ENCODE measurements at places on chromosomes 3 and 15. TPM values are rescaled to one million over a fixed set of nuclear protein-coding genes. Genes with fewer than 3 reads are reported as not detected.

DNA sequence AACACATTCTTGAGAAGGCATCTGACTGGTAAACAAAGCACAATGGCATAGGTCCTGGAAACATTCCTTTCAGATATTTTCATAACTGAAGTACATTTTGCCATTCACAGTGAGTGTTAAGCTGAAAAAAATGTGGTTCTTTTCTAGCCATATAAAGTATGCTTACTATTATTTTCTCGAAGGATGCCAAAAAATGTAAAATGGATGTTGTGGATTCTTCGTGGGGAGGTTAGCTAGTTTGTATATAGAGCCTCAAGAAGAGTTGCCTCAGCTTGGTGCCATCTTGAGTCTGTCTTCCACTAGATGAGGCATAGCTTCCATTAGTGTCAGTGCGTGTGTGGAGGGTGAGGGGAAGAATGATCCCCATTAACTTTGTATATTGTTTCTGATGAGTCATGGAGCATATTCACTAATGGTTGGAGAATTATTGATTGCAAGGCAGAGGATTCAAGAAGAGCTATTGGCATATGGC lies 4.1 kb downstream of the MBNL1 start:
- no peak for DNase-seq

GRCh38 chr3:161355508-161355907 lies 15.8 kb downstream of the SPTSSB start:
- no peak for DNase-seq

DNA sequence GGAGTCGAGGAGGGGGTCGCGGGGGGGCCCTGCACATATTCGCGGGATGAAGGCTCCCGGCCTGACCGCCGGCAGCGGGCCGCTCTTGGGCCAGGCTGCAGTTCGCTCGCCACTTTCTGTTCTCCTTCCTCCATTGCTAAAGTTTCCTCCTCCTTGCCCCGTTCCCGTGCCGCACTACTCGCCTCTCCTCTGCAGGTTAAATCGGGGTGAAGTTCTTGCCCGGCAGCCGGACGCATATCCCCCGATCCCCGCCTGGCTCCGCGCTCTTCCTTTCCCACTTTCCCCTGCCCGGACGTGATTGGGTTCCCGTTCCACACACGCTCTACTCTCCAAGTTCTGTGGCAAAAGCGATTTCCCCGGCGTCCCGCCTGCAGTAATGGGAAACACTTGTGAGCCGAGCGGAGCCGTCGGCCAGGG lies 556 bp downstream of the CRYBG3 start:
- DNase-seq = peak; percentile 25

DNA sequence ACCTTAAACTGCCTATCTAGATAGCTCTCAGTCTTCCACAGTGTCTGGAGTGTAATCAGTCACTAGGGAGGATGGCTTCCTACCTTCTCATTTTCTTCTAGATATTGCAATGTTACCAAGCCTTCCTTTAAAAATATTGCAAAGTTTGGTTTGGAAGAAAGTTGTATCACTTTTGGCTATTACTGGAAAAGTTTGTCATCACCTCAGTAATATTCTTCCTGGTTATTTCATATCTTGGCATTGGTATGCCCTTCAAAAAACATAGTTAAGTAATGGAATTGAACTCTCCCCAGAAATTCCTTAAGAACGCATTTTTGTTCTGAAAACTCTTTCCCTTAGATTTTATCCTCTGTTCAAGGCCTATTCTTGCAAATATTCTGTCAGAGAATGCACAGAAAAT lies 179.3 kb upstream of the MME start:
- DNase-seq = no peak

DNA sequence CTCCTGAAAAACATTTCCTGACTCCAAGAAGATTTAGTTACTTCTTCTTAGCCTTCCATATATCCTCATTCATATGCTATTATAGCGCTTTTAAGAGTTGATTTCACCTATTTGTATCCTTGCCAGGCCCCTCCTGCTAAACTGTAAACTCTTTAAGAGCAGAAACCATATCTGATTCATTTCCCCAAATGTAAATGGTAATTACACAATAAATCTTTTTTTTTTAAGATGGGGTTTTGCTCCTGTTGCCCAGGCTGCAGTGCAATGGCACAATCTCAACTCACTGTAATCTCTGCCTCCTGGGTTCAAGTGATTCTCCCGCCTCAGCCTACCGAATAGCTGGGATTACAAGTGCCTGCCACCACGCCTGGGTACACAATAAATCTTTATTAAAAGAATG lies 4.5 kb downstream of the DLEC1 start:
- no peak for DNase-seq

CMSS1 gene
- 31.4 TPM for polyA plus RNA-seq

WDR93 gene
- polyA plus RNA-seq = 0.32 TPM

CEMIP gene
- 4.5 TPM for polyA plus RNA-seq

DNA sequence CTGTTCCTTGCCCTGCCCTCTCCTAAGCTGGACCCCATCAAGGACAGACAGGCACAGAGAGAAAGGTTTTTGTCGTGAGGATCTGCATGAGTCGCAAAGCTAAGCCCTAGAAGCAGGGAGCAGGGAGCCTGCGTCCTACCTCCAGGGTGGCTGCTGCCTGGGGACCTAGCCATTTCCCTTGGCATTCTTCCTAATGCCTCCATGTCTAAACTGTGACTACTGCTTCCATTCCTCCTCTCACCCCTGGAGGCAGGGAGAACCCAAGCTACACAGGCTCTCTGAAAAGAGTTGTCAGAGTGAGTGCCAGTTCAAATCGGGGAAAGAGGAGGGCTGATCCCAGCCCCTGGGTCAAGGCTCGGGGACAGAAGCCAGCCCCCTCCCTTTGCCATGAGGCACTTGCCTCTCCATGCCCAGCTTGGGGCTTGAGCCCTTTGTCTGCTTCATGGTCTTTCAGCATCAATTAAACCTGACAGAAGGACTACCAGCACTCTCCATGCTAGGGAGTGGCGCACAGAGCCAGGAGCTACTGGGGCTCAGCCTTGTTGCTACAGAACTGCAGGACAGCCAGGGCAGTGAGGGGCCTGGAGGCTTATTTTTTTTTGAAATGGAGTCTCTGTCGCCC lies 2.4 kb downstream of the GCHFR start:
- DNase-seq = no peak

CYP8B1 gene
- not detected for polyA plus RNA-seq

GRCh38 chr3:143590660-143591059 lies 257.6 kb downstream of the SLC9A9 start:
- DNase-seq = peak; percentile 47

NMNAT3 gene
- 28.1 TPM for polyA plus RNA-seq

DNA sequence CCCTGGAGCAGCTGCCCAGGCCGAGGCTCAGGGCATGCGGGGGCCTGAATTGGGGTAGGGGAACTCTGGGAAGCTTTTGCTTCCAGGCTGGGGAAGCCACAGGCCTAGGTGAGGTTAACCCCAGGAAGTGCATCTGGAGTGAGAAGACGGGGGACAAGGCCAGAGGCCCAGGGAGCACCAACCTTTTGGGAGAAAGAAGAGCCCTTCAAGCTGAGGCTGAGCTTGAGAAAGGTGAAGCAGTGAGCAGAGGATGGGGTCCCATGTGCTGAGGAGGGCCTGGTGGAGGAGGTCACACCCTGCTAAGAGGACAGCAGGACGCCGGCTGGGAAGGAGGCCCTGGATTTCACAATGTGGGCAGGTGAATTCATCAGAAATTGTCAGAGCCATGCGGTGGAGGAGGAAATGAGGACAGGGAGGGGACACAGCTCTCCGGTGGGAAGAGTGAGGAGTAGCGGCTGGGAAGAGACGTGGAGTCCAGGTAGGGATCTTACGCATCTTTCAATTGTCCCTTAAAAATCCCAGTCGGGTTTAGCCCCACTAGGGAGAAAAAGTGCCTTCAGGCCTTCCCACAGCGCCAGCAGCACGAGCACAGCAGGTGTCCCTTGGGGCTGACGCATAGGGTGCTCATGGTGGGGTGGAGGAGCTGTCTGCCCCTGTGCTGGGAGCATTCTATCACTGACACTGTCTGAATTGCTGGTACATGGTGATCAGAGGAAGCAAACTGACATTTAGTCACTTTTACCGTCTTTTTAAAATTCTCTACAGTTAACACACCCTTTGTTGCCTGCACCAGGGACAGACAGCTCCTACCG lies 50.9 kb downstream of the HCN4 start:
- peak; percentile 29 for DNase-seq

DNA sequence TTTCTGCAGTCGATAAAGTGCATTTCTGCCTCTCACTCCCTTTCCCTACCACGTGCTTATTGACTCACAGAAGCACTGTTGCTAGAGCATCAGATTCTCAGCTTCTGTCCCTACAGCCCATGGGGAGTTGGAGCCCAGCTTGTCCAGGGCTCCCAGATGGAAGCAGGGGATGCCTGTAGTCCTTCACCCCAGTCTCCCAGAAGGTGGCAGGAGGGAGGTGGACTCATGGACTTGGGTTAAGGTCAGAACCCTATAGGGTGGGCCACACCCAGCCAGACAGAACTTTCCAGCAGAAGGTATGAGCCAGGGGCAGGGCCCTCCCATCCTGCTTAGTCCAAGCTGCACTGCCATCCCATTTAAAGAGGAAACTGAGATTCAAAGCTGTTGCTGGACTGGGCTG lies 33.1 kb upstream of the SEMA3F start:
- DNase-seq = no peak

DNA sequence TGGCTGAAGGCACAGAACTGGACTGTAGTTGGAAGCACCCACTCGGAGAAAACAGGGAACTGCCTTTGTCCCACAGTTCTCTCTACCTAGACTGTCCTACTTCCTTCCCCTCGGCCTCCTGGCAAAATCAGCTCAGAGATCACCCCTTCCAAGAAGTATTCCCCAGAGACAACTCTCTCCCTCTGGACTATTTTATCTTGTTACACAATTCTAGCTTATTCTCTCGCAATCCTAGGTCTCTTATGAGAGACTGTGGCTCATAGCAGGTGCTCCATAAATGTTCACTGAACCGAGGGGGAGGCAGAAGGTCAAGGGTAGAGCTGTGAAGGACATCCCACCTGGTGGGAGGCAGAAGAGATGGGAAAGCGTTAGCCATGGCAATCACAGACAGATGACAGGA lies 10.6 kb downstream of the HEG1 start:
- DNase-seq = no peak

GRCh38 chr3:84194029-84194428 lies 764.8 kb upstream of the CADM2 start:
- DNase-seq = no peak

GRCh38 chr3:65377637-65378036 lies 661.1 kb downstream of the MAGI1 start:
- DNase-seq = no peak

- no peak for DNase-seq
These were observed 118.3 kb downstream of the TIGIT start for GRCh38 chr3:114411811-114412803.

PLA1A gene
- 2.4 TPM for polyA plus RNA-seq

SLC12A1 gene
- polyA plus RNA-seq = not detected

DNA sequence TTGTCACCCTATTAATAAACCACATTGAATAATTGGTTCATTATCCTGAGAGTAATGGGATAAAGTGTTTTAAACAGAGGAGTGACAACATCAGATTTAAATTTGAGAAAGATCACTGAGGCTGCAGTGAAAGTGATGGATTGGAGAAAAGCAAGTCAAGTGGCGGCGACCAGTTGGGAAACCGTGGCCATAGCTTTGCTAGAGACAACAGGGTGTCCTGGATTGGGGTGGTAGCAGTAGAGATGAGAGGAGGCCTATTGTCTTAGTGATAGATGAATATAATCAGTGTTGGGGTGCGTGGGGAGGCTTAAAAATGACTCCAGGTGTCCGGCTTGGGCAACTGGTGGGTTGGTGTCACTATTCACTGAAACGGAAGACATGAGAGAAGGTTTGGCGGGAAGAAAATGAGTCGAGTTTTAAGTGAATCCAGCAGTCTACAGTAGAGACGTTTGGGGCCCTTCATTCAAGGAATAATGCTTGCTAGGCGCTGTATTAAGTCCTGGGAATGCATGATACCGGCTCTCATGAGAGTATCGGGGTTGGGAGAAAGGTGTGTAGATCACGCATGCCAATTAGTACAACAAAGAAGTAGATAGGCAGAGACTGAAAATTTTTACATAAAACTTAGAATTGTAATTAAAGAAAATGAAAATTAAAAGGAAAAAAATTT lies 819 bp downstream of the NEK4 start:
- DNase-seq = peak; percentile 8

GRCh38 chr15:76328106-76328696 lies 8.4 kb upstream of the ISL2 start:
- DNase-seq = no peak

TMIE gene
- 2.1 TPM for polyA plus RNA-seq

DNA sequence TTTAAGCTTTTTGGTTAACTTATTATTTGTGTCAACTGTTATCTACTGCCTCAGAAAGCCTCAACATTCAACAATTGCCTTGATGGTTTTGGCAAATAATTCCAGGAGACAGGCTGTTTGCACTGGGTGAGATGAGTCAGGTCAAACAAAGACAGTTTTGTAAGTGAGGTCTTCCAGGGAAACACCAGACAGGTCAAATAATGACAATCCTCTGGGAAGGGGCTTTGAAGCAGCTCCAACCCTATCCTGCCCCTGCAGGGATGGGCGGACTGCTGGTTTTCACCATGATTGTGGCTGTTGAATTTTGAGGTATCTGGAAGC lies 79.4 kb upstream of the PRR23E start:
- DNase-seq = no peak

QARS1 gene
- polyA plus RNA-seq = 176 TPM

- DNase-seq = no peak
These were observed 61.4 kb upstream of the LEKR1 start for GRCh38 chr3:156764751-156765150.

GRCh38 chr3:44186712-44187111 lies 55.0 kb upstream of the TOPAZ1 start:
- DNase-seq = no peak

NPAP1 gene
- polyA plus RNA-seq = not detected

GRCh38 chr3:170717410-170718402 lies 131.8 kb upstream of the SLC7A14 start:
- DNase-seq = no peak

ERICH6 gene
- not detected for polyA plus RNA-seq

SATB1 gene
- 24.1 TPM for polyA plus RNA-seq

CLSTN2 gene
- polyA plus RNA-seq = 34.1 TPM

DNA sequence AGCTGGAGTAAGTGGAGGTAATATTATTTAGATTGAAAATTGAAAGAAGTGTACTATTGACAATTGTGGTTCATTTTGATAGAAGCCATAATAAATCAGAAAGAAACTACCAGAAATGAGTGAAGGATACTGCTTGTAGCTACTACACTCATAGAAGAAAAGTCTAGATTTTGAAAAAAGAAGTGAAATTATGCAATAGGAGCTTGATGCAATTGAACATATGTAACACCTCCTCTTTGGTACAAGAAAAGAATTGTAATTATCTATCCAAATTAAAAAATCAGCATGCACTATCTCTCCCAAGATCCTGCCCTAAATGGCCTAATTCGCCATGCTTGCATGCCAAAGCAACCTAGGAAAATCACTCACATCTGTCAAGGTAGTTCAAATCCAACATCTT lies 51.1 kb upstream of the CD200R1L start:
- no peak for DNase-seq

GP9 gene
- not detected for polyA plus RNA-seq

- peak; percentile 55 for DNase-seq
These were observed 280.0 kb upstream of the SOX2 start for GRCh38 chr3:181431748-181432147.

P2RY1 gene
- polyA plus RNA-seq = 0.49 TPM

DNA sequence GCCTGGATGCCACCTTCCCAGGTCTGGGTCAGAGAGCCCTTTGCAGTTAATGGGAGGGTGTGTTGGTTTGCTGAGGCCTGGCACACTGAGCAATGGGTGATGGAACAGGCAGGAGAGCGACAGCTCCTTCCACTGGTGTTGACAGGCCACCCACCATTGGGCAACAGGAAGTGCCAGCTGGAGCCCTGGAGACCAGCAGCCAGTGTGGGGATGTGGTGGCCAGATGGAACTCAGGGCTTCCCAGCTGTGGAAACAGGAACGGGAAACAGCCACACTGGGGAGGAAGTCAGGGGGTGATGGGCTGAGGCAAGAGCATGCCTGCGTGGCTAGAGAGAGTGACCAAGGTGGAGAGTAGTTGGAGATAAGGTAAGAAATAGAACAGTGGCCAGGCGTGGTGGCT lies 9.3 kb downstream of the PSTPIP1 start:
- DNase-seq = no peak
